ENCODE measurements at places on chromosomes 1 and 21.
A peak's percentile ranks its signal among the peaks of the same experiment; 100 is the strongest.

GRCh38 chr1:198606020-198606438 is 32.8 kb upstream of the PTPRC start:
- no peak for DNase-seq

DNA sequence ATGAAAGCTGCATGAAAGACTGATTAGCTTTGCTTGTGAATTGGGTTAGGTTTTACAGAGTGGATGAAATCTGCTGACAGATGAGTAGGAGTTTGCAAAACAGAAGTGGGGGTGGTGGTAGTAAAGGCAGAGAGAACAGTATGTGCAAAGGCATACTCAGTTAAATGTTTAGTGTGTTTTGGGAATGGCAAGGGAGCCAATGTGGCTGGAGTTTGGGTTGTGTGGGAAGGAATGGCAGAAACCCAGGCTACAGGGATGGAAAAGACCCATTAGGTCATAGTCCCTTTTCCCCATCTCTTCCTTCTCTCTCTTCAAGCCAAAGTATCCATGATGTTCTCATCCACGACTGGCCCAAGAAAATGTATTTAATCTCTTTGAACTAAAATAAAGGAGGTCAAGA is 362.2 kb upstream of the LYPLAL1 start:
- no peak for DNase-seq

- DNase-seq = no peak
These were observed 163.4 kb downstream of the TRIM33 start for GRCh38 chr1:114347431-114348209.

GRCh38 chr1:36408479-36408878 is 10.8 kb upstream of the LSM10 start:
- DNase-seq = no peak

DNA sequence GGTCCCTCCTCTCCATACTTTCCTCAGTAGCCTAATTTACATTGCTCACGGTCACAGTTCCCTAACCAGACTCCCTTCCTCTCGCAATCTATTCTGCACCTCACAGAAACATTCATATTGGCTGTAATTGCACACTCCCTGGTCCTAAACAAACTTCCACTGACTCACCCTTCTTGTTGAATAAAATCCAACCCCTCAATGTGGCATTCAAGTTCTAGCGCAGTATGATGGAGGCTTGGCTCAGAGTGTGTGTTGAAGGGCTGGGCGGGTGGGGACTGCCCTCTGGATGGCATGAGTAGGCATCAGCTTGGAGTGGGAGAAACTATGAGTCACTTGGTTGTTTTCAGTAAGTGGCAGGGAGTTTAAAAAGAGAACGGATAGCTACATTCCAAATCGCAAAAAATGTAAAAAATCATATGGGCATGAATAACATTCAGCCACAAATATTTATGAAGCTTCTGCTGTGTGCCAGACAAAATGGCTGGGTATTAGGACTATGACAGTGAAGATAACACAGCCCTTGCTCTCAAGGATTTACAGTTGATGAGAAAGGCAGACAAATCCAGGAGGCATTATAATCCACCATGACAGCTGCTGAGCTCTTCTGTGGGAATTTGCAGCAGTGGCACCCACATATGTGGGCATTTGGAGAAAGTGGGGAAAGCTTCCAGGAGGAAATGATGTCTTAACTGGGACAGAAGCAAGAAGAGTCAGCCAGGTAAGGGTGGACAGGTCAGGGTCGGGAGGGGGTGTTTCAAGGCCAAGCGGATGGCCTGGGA is 42.2 kb upstream of the LYST start:
- no peak for DNase-seq

DNA sequence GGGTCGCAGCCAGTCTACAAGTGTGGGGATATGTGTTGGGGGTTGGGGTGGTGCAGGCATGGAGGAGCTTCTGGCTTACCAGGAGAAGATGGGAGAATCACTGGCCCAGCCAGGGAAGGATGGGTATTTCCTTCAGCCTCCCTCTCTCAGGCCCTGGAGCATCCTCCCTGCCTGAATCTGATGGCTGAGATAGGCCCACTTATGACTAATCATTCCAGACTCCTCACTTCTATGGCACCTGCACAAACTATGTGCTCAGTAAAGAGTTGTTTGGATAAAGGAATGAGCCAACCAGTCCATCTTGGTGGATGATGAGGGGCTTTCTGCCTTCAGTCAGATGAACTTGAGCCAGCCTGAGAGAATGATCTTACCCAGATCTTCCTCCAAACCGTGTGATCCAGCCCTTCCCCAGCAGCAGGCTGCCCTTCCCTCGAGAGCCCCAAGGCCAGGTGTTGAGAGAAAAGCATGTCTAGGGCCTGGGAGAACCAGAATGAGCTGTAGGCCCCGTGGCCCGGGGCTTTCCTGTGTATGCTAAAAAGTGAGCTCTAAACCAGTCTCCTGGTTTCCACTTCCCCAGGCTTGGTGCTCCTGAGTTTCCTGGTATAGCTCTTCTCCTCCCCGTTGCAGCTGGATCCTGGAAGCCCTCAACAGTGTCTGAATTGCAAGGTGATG is 1.3 kb downstream of the GPA33 start:
- no peak for DNase-seq

DNA sequence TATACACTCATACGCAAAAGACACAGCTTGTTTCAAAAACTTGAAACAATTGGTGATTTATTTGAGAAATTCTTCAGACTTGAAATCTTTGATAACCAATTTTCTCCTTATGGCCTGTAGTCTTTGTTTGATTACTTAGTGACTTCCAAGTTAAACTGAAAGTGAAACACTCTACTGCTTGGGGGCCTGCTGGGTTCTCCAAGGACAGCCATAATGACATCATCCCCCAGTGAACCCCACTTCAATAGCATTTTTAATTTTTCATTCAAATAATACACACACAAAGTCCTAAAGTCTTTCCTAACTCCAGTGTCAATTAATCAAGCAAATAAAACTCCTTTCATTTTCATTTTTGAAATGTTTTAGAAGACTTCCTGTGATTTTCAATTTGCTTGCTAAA is 59.2 kb downstream of the KRTAP19-8 start:
- no peak for DNase-seq

- no peak for DNase-seq
These were observed 9.3 kb downstream of the SLC26A9 start for GRCh38 chr1:205933671-205934618.

DNA sequence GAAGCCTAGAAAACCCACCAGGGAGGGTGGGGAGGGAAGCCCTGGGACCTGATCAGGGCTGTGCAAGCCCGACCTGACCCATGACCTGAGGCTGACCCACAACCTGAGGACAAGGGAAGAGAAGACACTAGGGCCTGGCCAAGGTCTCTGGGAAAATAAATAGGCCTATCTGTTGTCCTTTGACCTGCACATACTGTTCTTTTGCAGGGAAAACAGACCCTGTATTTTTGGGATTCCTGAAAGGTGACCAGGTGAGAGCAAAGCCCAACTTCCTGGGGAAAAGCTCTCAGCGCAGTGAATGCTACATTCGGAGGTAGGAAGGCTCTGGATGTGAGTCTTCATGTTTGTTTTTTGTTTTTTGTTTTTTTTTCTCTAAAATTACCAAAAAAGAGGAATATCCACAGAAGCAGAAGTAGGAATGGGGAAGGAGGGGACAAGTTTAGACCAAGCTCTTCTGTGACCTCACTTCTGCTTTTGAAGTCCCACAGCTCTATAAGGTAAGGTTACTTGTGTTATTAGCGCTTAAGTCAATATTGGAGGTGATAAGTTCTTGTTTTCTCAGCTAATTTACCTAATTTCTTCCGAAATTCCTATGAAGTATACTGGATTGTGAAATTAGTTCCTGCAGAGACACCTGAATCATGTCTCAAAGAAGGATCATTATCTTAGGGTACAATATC is 26.2 kb upstream of the LYST start:
- no peak for DNase-seq

GRCh38 chr1:233844692-233845091 is 59.8 kb upstream of the SLC35F3 start:
- no peak for DNase-seq

DNA sequence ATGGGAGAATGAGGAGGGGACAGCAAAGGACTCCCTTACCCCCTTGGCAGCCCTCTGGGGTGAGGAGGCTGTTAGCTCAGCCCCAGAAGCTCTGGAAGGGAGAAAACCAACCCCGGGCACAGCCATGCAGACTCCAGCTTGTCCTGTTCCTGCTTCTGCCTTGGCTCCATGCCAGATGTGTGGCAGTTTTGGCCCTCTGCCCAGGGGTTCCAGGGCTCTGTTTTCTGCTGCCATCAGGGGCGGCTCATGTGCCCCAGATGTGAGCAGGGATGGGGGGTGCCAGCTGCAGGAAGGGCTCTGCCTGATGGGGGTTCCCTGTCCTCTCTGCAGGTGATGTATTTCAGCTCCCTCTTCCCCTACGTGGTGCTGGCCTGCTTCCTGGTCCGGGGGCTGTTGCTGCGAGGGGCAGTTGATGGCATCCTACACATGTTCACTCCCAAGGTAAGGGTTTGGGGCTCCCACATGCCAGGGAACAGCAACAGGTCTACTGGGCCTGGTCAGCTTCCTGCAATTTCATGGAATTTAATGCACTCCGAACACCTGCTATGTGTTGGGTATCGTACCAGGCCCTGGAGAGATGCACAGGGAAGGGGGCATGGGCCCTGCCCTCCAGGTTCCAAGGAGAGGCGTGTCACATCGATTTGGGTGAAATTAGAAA is 26.1 kb downstream of the SLC6A17 start:
- peak; percentile 34 for DNase-seq

GRCh38 chr1:23664837-23665795 is 26.5 kb upstream of the RPL11 start:
- DNase-seq = no peak

DNA sequence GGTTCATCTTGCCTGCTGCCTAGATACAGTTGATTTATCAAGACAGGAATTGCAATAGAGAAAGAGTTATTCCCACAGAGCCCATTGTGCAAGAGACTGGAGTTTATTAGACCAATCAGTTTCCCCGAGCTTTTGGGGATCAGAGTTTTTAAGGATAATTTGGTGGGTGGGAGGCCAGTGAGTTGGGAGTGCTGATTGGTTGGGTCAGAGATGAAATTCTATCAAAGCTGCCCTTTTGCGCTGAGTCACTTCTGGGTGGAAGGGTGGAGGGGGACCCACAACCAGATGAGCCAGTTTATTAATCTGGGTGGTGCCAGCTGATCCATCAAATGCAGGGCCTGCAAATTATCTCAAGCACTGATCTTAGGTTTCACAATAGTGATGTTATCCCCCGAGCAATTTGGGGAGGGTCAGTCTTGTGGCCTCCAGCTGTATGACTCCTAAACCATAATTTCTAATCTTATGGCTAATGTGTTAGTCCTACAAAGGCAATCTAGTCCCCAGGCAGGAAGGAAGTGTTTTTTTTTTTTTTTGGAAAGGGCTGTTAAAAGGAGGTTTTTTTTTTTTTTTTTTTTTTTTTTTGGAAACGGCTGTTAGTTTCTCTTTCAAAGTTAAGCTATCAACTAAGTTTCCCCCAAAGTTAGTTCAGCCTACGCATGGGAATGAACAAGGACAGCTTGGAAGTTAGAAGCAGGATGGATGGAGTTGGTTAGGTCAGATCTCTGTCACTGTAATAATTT is 7.4 kb downstream of the SLC16A4 start:
- DNase-seq = no peak

DNA sequence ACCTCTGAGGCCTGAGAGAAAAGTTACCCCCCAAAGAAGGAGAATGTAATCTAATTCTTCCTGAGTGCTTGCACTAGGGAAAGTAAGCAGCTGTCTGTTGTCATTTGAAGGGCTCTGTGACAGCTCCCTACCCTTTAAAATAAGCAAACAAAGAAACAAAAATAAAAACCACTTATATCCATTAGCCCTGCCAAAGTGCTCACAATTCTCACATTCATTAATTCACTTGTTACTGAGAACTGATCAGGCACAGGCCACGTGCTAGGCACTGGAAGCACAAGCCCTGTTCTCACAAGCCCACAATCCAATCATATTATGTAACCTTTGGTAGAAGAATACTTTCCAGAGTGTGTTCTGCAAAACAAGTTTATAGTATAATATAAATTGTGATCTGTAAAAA is 199.4 kb downstream of the ZC3H11B start:
- peak; percentile 73 for DNase-seq

- DNase-seq = no peak
These were observed 587 bp downstream of the NKAIN1 start for GRCh38 chr1:31238986-31239613.

DNA sequence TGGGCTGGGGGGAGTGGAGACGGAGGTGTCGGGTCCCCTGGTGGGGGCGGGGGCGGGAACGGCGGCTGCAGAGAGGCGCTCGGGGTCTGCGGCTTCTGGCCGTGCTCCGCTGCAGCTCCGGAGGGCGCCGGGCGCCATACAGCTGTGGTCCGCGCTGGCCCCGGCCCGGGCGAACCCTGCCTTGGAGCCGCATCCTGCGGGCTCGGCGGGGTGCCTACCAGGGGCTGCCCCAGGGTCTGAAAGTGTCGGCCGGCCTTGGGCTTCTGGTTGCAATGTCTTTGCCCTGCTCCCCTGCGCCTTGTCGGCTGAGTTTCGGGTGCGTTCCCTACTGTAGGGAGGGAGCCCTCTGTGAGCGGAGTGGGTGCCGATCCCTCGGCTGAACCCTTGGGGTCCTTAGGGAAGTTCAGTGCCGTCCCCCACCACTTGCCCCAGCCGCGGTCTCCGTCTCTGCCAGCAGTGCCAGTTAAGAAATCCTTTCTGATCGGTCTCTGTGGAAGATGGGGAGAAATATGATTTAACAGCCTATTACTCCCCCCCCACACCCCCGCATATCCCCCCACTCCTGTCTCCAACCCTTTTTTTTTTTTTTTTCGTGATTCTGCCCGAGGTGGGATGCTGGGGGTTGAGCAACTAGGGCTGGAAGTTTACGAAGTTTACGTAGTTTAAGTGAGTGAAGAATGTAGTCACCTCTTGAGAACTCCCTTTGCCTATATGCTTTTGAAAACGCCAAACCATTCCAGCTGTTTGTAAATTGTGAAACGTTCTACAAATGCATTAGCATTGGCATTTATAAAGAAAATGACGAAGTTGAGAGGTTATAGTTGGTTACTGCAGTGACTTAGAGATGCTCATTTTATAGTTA is 588 bp downstream of the NEXN start:
- DNase-seq = no peak

DNA sequence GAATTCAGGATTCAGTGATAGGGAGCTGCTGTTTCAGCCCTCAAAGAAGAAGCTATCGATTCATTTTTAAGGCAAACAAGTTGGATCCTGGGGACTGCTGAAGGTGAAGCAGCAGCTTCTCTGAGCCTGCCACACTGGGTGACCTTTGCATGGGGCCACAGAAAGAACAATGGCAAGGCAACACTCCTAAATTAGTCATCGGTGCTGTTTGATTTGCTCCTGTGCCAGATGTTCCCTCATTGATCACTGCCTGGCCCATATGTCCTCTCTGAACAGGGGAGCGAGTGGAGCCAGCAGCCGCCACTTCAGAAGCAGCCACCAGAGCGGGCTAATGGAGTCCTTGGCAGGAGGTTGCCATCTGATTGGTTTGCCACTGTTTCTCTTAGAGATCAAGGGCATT is 391.5 kb downstream of the NTNG1 start:
- DNase-seq = no peak

- DNase-seq = no peak
These were observed 30.9 kb downstream of the VWA5B1 start for GRCh38 chr1:20321573-20321972.

Measured in NCI-H1436 treated with DMSO at 0.1 percent for 48 hours (cell line).